ENCODE measurements at places on chromosomes 16 and 17.
A peak's percentile ranks its signal among the peaks of the same experiment; 100 is the strongest.

DNA sequence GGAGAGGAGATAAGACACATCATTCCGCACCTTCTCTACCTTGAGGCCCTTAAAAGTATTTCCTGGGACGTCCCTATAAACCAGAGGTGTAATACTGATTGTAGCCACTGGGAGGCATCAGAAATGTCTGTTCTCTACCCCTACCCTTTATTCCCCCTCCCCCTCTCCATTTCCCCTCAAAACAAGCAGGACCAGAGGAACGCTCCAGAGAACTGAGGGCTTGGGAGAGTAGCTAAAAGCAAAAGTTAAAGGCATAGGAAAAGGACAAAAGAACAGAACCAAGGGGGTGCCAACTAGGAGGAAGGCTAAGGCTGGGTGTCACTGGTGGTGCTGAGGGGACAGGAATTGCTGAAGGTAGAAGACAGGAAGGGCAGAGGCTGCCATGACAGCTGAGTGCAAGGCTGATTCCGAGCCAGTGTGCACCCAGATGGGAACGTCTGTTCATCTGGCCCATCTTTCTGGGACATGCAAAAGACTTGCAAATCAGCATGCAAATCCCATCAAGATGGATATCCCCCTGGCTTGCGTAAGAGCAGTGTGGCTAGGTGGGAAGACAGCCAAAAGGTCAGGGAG, 6.7 kb downstream of the CAMTA2 start:
- peak; percentile 57 for DNase-seq

DNA sequence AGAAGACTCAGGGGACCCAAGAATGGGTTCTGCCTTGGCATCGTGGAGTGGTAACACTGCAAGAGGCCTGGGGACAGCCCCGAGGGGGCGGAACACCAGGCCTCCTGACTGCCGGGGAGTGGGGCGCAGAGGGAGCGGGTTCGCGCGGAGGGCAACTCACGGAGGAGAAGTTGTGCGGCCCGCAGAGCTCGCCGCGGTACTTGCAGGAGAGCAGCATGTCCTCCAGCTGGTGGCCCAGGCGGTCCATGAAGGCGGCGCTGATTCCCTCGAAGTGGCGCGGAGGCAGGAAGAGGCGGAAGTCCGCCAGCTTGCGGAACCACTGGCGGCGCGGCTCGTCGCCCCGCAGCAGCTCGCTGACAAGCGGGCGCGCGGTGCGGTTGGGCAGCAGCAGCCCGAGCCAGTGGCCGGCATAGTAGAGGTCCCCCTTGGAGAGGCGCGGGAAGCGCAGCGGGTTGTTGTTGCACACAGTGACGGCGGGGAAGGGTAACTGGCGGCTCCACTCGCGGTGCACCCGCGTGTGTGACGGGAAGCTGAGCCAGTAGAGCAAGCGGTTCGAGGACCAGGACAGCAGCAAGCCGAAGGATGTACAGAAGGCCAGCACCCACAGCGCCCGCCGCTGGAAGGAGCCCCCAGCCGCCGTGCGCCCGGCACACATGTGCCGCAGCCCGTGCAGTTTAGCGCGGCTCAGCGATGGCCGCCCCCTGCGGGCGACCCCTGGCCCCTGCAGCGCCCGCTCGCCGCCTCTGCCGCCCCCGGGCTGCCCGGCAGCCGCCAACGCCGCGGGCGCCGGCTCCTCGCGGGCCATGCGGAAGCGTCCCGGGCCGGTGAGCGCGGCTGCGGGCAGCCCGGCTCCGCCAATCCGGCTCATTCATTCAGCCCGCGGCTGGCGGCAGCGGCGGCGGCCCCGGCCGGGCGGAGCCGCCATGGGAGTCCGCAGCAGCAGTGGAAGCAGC, 1.6 kb downstream of the ASIC2 start:
- no peak for DNase-seq

DNA sequence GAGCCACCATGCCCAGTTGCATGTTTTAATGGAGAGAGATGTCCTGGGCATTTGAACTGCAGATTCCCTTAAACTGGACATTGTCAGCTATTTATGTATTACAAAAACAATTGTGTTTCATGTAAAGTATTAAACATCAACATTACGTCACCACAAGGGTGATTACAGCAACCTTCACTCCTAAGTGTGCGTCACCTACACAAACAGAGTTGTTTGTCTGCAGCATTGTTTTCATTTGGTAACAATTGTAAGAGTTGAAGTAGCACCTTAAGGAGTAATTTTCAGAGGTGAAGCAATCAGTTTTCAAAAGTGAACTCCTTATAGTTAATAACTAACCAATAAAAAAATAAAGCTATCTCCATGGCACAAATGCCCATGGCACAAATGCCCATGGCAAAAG, 271.4 kb downstream of the IRX3 start:
- no peak for DNase-seq

- no peak for DNase-seq
Measured at GRCh38 chr16:88809068-88809675, 2.6 kb downstream of the APRT start.

DNA sequence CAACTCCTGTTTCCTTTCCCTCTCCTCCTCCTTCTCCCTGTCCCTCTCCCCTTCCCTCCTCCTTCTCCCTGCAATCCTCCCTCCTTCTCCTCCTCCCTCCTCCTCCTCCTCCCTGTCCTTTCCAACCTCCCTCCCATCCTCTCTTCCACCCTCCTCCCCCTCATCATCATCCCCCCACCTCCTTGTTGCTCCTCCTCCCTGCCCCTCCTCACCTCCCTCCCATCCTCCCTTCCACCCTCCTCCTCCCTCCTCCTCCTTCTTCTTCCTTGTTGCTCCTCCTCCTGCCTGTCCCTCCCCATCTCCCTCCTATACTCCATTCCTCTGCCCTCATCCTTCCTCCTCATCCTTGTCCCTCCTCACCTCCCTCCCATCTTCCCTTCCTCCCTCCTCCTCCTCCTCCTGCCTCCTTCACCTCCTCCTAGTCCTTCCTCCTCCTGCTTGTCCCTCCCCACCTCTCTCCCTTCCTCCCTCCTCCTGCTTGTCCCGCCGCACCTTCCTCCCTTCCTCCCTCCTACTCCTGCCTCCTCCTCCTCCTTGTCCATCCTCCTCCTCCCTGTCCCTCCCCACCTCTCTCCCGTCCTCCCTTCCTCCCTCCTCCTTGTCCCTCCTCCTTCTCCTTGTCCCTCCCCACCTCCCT, 222.5 kb downstream of the IRF8 start:
- no peak for DNase-seq

DNA sequence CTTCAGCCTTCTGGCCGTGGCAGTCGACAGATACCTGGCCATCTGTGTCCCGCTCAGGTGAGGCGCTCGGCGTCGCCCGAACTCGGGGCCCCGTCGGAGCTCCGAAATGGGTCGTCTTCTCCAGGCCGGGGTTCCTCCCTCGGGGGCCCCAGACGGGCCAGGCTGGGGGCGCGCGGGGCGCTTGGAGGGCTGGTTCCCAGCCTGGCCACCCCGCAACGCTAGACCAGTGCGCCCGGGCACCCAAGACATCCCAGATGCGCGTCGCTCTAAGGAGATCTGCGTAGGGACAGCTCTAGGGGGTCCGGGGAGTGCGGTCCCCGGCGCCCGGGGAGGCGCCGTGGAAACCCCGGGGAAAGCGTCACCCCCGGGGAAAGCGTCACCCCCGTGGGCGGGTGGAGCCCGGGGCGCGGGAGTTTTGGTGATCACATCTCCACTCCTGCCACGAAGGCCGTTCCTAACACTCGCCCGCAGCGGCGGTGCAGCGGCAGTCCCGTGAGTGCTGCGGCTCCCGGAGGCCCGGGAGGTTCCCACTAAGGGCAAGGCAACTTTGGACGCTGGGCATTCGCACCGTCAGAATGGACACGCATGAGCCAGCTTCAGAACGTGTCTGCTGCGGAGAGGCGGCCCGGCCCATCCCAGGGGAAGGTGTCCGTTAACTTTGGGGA, 729 bp downstream of the ADORA2B start:
- DNase-seq: no peak

DNA sequence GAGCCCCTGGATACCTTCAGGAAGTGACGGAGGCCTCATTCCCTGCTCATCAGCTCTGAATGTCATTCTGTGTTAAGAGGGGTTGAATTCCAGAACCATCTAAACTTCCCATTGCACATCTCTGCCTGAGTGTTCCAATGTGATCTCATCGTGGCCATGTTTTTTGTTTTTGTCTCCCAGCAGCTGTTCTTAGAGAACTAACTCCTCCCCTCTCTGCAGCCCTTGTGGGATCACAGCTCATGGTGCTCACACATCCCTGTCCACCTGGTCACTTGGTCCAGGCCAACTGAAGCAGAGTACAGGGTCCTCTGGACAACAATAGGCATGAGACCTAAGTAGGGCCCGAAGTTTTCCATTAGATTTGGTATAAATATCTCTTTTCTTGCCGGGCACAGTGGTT, 6.0 kb upstream of the SYT17 start:
- no peak for DNase-seq

DNA sequence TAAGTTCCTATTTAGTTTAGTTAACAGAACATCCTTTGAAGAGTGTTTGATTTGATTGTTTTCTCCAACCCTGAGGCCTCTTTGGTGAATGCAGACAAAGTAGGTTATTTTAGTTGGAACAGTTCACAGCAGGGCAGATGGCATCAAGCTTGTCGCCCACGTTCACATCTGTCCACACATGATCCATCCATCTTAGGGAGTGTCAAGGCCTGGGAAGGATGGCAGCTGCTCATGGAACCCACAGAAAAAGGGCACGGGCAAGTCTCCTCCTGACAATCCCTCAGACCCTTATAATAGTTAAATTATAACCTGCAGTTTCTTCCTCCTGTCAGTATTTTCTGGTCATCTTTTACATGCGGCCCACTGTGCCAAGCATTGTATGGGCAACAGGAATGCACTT, 60.2 kb downstream of the KNOP1 start:
- DNase-seq: no peak

- DNase-seq: no peak
Measured at GRCh38 chr17:31236712-31237111, 60.3 kb downstream of the OMG start.

DNA sequence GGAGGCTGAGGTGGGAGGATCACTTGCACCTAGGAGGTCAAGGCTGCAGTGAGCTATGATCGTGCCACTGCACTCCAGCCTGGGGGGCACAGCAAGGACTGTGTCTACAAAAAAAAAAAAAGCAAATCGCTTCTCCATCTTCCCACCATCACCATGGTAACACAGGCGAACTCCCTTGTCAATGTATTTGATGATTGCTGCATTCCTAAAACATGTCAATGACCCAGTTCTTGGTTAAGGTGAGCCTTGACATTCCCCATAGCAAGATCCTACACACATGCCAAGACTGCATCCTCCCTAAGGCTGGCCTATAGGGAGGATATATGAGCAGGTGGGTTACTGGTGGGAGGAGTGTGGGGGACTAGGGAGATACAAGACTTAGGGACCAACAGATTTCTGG, 12.2 kb downstream of the CNTNAP1 start:
- no peak for DNase-seq

GRCh38 chr17:3574231-3574630, 16.6 kb upstream of the TRPV3 start:
- DNase-seq: no peak

DNA sequence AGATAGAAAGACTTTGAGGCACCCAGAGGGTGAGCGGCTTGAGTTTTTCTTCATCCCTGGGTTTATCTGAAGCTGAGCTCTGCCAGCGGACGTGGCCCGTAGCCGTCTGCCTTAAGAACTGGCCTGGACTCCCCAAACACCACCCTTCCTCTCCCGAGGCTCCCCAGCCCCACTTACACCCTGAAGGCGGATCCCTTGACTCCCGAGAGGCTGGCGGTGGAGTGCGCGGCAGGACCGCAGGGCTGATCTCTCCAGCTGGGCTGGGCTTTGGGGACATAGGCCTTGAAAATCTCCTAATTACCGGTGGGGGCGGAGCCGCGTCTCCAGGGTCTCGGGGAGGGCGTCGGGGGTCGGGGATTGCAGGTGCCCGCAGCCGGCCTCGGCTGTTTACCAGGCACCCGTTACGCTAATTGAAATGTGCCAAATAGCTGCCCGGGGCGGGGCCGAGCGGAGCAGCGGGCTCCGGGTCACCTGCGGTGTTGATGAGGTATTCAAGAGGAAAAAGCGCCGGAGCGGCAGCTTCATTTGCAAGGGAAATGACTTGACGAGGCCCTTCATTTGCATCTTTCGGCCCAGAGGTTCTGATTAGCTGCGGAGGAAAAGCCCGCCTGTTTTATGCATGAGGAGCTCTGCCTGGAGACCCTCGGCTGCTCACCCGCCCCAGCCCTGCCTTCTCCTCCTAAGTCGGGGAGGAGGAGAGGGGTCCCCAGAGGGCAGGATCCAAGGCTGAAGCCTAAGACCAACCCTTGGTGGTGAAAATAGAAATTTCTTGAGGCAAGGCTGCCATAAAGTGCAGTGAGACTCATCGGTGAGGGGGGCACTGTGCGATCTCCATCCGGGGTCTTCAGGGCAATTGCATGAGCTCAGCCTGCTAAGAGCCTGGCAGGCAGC, 100.7 kb downstream of the MGAT5B start:
- DNase-seq: peak; percentile 98

GRCh38 chr16:24841291-24841690, 4.5 kb upstream of the SLC5A11 start:
- no peak for DNase-seq

DNA sequence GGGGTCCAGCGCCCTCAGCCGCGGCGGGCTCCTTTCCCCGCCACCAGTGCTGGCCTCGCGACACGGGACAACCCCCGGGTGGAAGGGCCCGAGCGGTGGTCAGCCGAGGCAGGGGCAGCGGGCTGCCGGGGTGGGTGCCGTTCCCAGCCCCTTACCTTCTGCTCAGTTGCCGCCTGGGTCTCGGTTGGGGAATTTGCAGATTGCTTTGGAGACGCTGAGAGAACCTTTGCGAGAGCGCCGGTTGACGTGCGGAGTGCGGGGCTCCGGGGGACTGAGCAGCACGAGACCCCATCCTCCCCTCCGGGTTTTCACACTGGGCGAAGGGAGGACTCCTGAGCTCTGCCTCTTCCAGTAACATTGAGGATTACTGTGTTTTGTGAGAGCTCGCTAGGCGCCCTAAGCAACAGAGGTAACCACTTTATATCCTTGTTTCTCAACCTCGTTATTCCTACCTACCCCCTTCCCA, 381 bp downstream of the CTNS start:
- peak; percentile 11 for DNase-seq

GRCh38 chr17:47802341-47803022, 19.1 kb downstream of the OSBPL7 start:
- DNase-seq: peak; percentile 87

GRCh38 chr16:47984669-47985068, 171.1 kb downstream of the ABCC12 start:
- no peak for DNase-seq

GRCh38 chr16:75304521-75305363, 53.3 kb upstream of the BCAR1 start:
- no peak for DNase-seq

DNA sequence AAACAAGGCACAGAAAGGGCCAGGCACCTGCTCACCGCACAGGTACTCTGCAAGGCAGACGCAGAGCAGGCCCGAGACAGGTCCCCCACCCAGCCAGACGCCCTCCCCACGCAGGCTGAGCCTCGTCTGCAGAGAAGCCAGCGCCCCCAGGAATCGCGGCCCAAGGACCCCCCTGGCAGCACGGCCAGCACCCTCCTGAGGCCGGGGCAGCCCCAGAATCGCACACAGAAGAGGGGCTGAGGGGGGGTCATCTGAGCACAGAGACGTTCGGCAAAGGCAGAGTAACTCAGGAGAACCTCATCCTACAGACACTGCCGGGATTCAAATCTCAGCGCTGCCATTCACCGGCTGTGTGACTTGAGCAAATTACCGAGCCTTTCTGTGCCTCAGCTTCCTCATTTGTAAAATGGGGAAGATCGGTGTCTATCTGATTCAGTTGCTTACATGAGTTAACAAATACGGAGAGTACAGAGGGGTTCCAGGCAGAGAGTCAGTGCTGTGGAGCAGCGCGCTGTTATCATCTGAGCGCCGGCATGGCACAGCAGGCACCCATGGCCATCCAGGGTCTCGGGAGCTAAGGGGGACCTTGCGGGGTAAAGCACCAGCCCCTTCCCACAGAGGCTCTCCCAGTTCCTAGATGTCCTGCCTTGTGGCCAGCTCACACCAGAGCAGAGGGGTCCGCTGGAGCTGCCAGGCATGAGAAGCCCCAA, 10.4 kb downstream of the EMC6 start:
- DNase-seq: no peak
